ENCODE measurements at places on chromosomes 7 and 10.
A peak's percentile ranks its signal among the peaks of the same experiment; 100 is the strongest.

- H3K4me1 ChIP-seq = peaks cover 20% of the 10 kb centered on the region
- DNase-seq = no peak
- no peaks in the 10 kb centered on the region for H3K27me3 ChIP-seq
Measured at GRCh38 chr10:102457591-102458150, 6.3 kb upstream of the C10orf95 start.

- H3K4me3 ChIP-seq = no peak overlapping the region
- peaks cover 17% of the 10 kb centered on the region for H3K4me1 ChIP-seq
- H3K27ac ChIP-seq = no peak overlapping the region
Measured at GRCh38 chr10:74081192-74081803, 69.3 kb downstream of the AP3M1 start.

DNA sequence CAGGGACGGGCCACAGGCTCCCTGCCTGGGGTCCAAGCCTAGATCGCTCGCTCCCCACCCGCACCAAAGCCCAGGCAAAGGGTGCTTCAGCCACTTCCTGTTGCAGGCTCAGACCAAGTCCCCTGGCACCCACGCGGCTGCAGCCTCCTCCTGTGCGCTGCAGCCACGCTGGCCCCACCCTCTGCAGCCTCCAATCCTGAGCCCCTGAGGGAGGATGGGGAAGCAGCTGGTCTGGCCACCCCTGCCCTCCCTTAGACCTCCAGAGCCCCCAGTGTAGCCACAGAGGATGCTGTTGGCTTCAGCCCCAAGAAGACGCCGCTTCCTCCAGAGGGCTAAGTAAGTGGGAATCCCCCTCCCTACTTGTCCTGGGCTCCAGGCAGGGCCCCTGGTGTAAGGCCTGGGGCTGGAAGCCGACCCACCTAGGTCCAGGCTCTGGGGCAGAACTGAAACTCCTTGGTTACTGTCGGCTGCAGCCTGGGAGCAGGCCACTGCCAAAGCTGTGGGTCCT, 9.4 kb downstream of the LIMK1 start:
- DNase-seq = no peak
- no peak overlapping the region for H3K4me3 ChIP-seq
- peaks cover 19% of the 10 kb centered on the region for H3K4me1 ChIP-seq
- no peak overlapping the region for H3K27ac ChIP-seq

- DNase-seq = no peak
- H3K4me3 ChIP-seq = no peak overlapping the region
- no peaks in the 10 kb centered on the region for H3K4me1 ChIP-seq
- H3K36me3 ChIP-seq = no peaks in the 10 kb centered on the region
- no peaks in the 10 kb centered on the region for H3K27me3 ChIP-seq
- H3K27ac ChIP-seq = no peak overlapping the region
Measured at GRCh38 chr10:107546284-107546683, 381.8 kb upstream of the SORCS1 start.

GRCh38 chr10:130036296-130037065, 72.4 kb upstream of the EBF3 start:
- no peaks in the 10 kb centered on the region for H3K4me1 ChIP-seq
- H3K27me3 ChIP-seq = no peaks in the 10 kb centered on the region
- H3K27ac ChIP-seq = no peak overlapping the region
- H3K36me3 ChIP-seq = no peaks in the 10 kb centered on the region

GRCh38 chr10:59688921-59689351, 20.7 kb downstream of the SLC16A9 start:
- H3K27me3 ChIP-seq = no peaks in the 10 kb centered on the region
- DNase-seq = no peak
- no peaks in the 10 kb centered on the region for H3K36me3 ChIP-seq
- H3K4me3 ChIP-seq = no peak overlapping the region
- no peak overlapping the region for H3K27ac ChIP-seq
- no peaks in the 10 kb centered on the region for H3K4me1 ChIP-seq

- H3K4me3 ChIP-seq = no peak overlapping the region
- H3K27me3 ChIP-seq = no peaks in the 10 kb centered on the region
- no peak for DNase-seq
Measured at GRCh38 chr7:50273870-50274269, 30.6 kb upstream of the IKZF1 start.

GRCh38 chr10:6918305-6918704, 338.2 kb upstream of the PRKCQ start:
- no peak overlapping the region for H3K4me3 ChIP-seq
- no peaks in the 10 kb centered on the region for H3K27me3 ChIP-seq
- no peak overlapping the region for H3K27ac ChIP-seq
- H3K4me1 ChIP-seq = peaks cover 12% of the 10 kb centered on the region

GRCh38 chr10:128833671-128834070, 633.4 kb upstream of the MGMT start:
- no peaks in the 10 kb centered on the region for H3K4me1 ChIP-seq
- H3K36me3 ChIP-seq = no peaks in the 10 kb centered on the region
- H3K4me3 ChIP-seq = no peak overlapping the region
- no peak for DNase-seq

GRCh38 chr7:135197906-135198655, 13.2 kb downstream of the WDR91 start:
- H3K36me3 ChIP-seq = peaks cover 39% of the 10 kb centered on the region
- H3K4me3 ChIP-seq = no peak overlapping the region
- no peak overlapping the region for H3K27ac ChIP-seq
- H3K27me3 ChIP-seq = no peaks in the 10 kb centered on the region

- no peak within 1 kb of the TSS for H3K4me3 ChIP-seq
- H3K27ac ChIP-seq = no peak within 1 kb of the TSS
- peaks cover 5% of the 10 kb centered on the region for H3K27me3 ChIP-seq
- no peaks in the 10 kb centered on the region for H3K36me3 ChIP-seq
Measured at GRCh38 chr7:150341263-150342120, at the start of gene RARRES2. Gene RARRES2 (minus strand): TSS chr7:150341629. CDS start chr7:150340609, 1,020 bp downstream.

DNA sequence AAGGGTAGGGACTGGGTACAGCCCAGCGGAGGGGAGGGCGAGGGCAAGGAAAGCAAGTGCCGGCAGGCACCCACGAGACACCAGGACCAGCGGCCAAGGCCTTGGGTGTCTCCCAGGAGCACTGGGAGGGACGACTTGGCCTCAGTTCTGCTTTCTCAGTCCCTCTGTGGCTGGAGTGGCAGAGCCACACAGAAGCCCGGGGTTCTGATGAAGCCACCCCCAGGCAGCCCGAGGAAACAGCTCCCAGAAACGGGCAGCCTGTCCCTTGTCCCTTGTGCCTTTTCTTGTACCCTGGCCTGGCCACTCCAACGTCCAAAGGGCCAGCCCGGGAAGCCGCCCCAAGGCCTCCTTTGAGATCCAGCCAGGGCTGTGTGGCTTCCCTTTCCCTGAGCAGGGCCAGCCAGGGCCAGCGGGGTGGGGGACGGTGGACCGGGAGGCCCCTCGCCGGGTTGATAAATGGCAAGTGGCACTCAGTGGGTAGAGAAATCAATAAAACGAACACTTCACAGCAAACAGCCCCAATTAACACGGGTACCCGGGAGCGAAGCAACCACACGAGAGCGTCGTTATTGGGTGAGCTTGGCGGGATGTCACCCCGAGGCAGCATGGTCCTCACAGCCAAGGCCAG, 69.8 kb upstream of the GNA12 start:
- no peaks in the 10 kb centered on the region for H3K4me1 ChIP-seq
- H3K36me3 ChIP-seq = peaks cover 69% of the 10 kb centered on the region
- no peaks in the 10 kb centered on the region for H3K27me3 ChIP-seq
- no peak overlapping the region for H3K4me3 ChIP-seq
- no peak for DNase-seq

DNA sequence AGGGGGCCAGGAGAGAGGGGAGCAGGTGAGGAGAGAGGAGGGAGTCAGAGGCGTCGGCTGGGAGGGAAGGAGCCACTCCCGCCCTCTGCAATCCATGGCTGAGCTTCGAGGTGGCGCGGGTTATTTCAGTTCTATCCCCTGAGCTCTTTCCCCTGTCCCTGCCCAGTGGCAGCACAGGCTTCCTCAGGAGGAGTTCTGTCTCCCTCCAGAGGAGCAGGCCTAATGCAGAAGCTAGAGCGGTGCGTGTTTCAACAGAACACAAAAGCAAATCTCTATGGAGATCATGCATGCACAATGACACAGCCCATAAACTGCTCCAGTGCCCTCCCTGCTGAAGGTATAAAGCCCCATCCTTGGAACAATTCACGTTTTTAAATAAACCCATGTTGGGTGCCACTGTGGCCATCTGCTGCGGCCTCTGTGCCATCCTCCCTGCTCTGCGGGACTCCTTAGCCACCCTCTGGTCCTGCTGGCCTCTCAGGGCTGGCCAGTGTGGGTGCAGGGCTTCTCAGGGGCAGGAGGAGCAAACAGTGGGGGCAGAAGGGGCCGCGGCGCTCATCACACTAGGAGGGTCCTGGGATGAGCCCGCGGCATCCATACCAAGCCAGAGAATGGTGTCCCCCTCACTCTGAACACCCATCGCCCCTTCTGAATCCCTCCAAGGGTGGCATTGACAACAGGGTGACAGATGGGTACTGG, 192.6 kb upstream of the LYZL2 start:
- H3K4me3 ChIP-seq = no peak overlapping the region
- no peaks in the 10 kb centered on the region for H3K27me3 ChIP-seq
- H3K27ac ChIP-seq = no peak overlapping the region
- H3K4me1 ChIP-seq = no peaks in the 10 kb centered on the region

- no peaks in the 10 kb centered on the region for H3K36me3 ChIP-seq
- no peaks in the 10 kb centered on the region for H3K27me3 ChIP-seq
- no peaks in the 10 kb centered on the region for H3K4me1 ChIP-seq
- no peak overlapping the region for H3K27ac ChIP-seq
Measured at GRCh38 chr10:126407831-126408230, 19.6 kb upstream of the ADAM12 start.

GRCh38 chr10:125370578-125370977, 210.2 kb upstream of the CTBP2 start:
- no peaks in the 10 kb centered on the region for H3K4me1 ChIP-seq
- H3K36me3 ChIP-seq = no peaks in the 10 kb centered on the region
- H3K4me3 ChIP-seq = no peak overlapping the region
- DNase-seq = no peak

DNA sequence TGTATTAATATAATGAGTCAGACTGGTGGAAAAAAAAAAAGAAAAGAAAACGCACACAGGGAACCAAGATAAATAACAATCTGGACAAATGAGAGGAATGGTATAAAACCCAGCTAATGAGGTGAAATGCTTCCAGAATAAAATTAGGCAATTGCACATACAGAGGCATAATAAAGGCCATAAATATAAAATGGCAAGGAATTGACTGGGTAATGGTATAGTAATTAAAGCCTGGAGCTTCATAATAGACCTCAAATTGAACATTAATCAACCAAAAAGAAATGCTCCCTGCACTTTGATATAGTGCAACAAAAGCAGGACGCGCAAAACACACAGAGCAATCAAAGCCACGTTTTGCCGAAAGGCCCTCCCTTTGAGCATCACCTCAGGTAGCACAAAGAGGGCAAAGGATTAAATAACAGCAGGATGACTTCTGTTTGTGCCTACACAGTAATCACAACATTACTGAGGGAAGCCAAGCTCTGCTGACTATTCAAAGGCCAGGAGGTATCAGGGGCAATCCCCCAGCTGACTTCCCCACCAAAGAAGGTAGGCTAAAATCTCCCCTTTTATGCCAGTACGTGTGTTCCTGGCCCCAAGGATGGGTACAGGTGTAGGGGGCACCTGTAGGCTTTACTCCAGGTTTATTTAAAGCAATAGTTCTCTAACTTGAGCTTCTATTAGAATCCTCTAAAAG, 343.7 kb downstream of the ELMO1 start:
- no peak overlapping the region for H3K27ac ChIP-seq
- no peaks in the 10 kb centered on the region for H3K4me1 ChIP-seq
- H3K4me3 ChIP-seq = no peak overlapping the region
- H3K36me3 ChIP-seq = no peaks in the 10 kb centered on the region

- no peaks in the 10 kb centered on the region for H3K27me3 ChIP-seq
- H3K4me3 ChIP-seq = peak overlapping the region; percentile 19
- peaks cover 71% of the 10 kb centered on the region for H3K4me1 ChIP-seq
- peak overlapping the region; percentile 44 for H3K27ac ChIP-seq
Measured at GRCh38 chr10:123160311-123160980, 6.2 kb downstream of the BUB3 start.
